ENCODE measurements at places on chromosomes 6 and 20.

GRCh38 chr6:30887901-30888815, 3.8 kb downstream of the DDR1 start:
- DNase-seq: no peak
- peaks cover 6% of the 10 kb centered on the region for H3K36me3 ChIP-seq
- no peak overlapping the region for H3K4me3 ChIP-seq
- H3K4me1 ChIP-seq: peaks cover 6% of the 10 kb centered on the region
- H3K27me3 ChIP-seq: no peaks in the 10 kb centered on the region

DNA sequence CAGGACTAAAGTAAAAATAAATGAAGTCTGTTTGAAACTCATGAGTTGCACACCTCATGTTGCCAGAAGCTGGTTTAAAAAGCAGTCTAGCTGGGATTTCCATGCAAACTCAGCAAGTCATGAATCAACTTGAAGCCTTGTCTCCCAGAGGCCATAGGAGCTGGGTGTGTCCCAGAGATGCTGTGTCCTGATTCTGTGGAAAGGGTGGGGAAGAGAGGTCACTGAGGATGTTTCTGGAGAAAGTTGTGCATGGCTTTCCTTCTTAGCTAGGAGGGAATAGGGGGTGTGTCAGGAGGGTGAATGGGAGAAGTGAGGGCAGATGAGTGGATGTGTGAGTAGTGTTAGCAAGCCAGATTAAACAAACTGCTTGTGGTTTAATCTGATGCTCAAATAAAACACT, 111.3 kb downstream of the ADAT2 start:
- no peaks in the 10 kb centered on the region for H3K4me1 ChIP-seq
- H3K27ac ChIP-seq: no peak overlapping the region
- H3K4me3 ChIP-seq: no peak overlapping the region
- H3K36me3 ChIP-seq: no peaks in the 10 kb centered on the region

- H3K27ac ChIP-seq: no peak overlapping the region
- H3K4me3 ChIP-seq: no peak overlapping the region
- H3K27me3 ChIP-seq: no peaks in the 10 kb centered on the region
- H3K36me3 ChIP-seq: no peaks in the 10 kb centered on the region
- no peak for DNase-seq
These were observed 97.4 kb upstream of the JARID2 start for GRCh38 chr6:15148356-15148946.

DNA sequence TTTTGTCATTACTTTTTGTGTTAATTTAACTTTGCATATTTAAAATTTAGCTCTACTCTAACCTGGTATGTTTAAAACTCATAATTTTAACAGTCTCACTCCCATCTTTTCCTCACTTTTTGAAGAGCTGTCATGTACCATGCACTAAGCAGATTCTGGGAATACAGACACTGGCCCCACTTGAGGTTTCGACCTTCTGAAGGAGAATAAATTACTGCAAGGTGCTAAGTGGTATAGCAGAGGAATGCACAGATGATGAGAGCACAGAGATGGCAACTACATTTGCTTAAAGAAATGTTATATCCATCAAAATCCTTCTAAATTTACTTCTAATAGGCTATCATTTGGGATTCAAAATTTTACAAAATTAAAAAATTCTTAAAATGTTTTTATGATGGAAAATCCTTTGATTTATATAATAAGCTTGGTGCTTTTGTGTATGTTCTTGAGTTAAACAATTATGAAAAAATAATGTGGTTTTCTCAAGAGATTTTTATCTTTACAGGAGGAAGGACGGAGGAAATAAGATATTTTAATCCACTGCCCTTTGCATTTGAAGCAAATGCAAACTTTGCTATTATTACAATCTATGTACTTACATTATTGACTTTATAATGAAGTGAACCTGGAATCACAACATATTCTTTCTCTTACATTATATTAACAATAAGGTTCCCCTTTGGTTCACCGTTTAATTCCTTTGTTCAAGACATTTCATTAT, 79.3 kb downstream of the AHI1 start:
- no peak overlapping the region for H3K4me3 ChIP-seq
- no peak overlapping the region for H3K27ac ChIP-seq
- H3K27me3 ChIP-seq: no peaks in the 10 kb centered on the region
- no peak for DNase-seq
- H3K36me3 ChIP-seq: no peaks in the 10 kb centered on the region
- H3K4me1 ChIP-seq: no peaks in the 10 kb centered on the region

- DNase-seq: no peak
- no peak overlapping the region for H3K27ac ChIP-seq
- no peak overlapping the region for H3K4me3 ChIP-seq
These were observed 188.7 kb upstream of the FBXL4 start for GRCh38 chr6:99136488-99136887.

DNA sequence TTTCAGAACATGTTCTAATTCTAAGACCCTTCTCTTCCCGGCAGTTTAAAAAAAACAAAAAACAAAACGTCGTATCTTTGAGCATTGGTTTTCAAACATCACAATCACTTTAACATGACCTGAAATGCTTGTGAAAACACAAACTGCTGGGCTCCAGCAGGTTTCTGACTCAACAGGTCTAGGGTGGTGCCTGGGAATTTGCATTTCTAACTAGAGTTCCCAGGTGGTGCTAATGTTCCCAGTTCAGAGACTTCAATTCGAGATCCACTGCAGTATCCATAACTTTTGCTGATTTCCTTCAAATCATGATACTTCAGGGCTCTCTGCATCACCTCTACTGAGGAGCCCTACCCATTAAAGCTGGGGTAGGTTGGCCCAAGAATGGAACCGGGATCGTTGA, 850 bp upstream of the SMPDL3A start:
- H3K27ac ChIP-seq: peak overlapping the region; percentile 96
- no peaks in the 10 kb centered on the region for H3K4me1 ChIP-seq

DNA sequence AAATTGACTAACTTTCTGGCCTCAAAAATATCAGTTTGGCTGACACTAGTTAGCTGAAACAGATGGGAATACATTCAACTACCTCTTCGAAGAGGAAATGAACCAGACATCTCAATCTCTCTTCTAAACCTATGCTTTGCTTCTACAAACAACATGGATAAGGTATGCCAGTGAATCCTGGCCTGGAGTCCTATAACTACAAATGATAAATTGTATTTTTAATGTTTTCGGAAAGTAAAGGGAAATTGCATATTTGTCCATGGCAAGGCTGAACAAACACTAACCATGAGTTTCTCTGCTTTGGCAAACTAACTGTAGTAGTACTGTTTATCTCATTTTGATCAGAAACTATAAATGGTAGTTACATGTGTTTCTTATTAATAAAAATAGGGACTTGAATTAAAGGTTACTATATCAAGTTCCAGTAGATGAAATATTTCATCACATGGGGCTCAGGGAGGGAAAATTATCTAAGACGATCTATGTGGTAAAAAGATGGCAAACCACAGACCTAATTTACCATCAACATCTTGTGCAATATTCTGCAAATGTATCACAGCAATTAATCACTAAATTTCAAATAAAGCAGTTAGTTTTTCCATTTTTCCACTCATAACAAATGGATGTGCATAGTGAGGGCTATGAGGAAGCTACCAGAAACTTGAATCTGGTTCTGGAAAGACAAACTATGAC, 76.8 kb downstream of the COL12A1 start:
- DNase-seq: no peak
- no peaks in the 10 kb centered on the region for H3K4me1 ChIP-seq
- no peaks in the 10 kb centered on the region for H3K36me3 ChIP-seq

DNA sequence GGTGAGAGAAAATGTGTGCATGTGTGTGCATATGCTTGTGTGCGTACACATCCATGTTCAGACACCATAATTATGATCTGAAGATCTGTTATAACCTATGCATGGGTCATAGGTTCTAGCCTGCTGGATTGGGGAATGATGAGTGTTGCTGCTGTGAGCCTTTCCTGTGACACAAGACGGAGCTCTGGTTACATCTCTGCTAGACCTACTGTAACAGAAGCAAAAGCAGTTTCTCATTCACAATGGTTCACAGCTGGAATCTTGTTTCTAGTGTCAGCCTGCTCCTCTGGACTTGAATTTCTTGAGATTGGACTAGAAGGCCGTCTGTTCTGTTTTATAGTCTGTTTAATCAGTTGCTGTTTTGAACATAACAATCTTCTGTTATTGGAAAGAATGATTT, 40.1 kb downstream of the DEFB114 start:
- no peaks in the 10 kb centered on the region for H3K36me3 ChIP-seq
- H3K4me3 ChIP-seq: no peak overlapping the region
- H3K27me3 ChIP-seq: no peaks in the 10 kb centered on the region
- no peak overlapping the region for H3K27ac ChIP-seq

- no peaks in the 10 kb centered on the region for H3K27me3 ChIP-seq
- no peak for DNase-seq
- H3K4me1 ChIP-seq: no peaks in the 10 kb centered on the region
- H3K36me3 ChIP-seq: no peaks in the 10 kb centered on the region
These were observed 144.6 kb downstream of the ELOVL4 start for GRCh38 chr6:79802657-79803300.

- no peaks in the 10 kb centered on the region for H3K36me3 ChIP-seq
- no peak overlapping the region for H3K4me3 ChIP-seq
- no peaks in the 10 kb centered on the region for H3K27me3 ChIP-seq
- H3K27ac ChIP-seq: peak overlapping the region; percentile 8
- no peaks in the 10 kb centered on the region for H3K4me1 ChIP-seq
These were observed 58.7 kb downstream of the SNX5 start for GRCh38 chr20:17909869-17910321.

GRCh38 chr20:17443131-17443858, 87.9 kb downstream of the BFSP1 start:
- no peaks in the 10 kb centered on the region for H3K4me1 ChIP-seq
- no peak for DNase-seq
- H3K4me3 ChIP-seq: no peak overlapping the region
- no peaks in the 10 kb centered on the region for H3K27me3 ChIP-seq
- H3K36me3 ChIP-seq: no peaks in the 10 kb centered on the region

DNA sequence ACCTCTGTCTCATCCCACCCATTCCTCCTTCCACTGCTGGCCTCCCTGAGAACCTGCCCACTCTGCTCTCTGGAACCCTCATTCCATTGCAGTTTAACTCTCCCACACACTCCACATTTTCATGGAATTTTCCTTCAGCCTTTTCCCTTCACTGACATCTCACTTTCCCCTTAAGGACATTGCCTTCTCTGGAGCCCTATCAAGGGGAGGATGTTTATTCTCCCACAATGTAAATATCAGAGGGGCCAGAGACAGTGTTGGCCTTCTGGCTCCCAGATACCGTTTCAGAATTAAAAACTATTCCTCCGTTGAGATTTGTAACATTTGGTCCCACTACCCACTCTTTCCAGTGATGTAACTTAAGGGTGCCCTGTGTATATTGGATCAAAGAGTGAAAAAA, 199.5 kb upstream of the KCNK16 start:
- H3K4me1 ChIP-seq: no peaks in the 10 kb centered on the region
- no peak for DNase-seq
- H3K36me3 ChIP-seq: no peaks in the 10 kb centered on the region
- H3K4me3 ChIP-seq: no peak overlapping the region
- no peaks in the 10 kb centered on the region for H3K27me3 ChIP-seq

Measured in prostate gland (tissue), 2 donors.